ENCODE measurements at places on chromosomes 5 and 9. TPM values are rescaled to one million over a fixed set of nuclear protein-coding genes. Genes with fewer than 3 reads are reported as not detected.

Gene LIX1
- not detected for total RNA-seq

Gene SLC6A7
- 0.10 TPM for total RNA-seq

Gene GCNT4
- 10.8 TPM for total RNA-seq

Gene SPINK6
- not detected for total RNA-seq

Gene PLPPR1
- total RNA-seq = not detected

Gene SMIM3
- 40.7 TPM for total RNA-seq

Gene C5orf52
- total RNA-seq = not detected

Gene CLIC3
- total RNA-seq = 3.4 TPM

Gene AFAP1L1
- total RNA-seq = under 0.01 TPM

Gene DYNC2I2
- 2.1 TPM for total RNA-seq

Data from mononuclear cell (primary cell).